Islet precursor cell (in vitro differentiated cells): ENCODE measurements at places on chromosomes 5 and 9.

DNA sequence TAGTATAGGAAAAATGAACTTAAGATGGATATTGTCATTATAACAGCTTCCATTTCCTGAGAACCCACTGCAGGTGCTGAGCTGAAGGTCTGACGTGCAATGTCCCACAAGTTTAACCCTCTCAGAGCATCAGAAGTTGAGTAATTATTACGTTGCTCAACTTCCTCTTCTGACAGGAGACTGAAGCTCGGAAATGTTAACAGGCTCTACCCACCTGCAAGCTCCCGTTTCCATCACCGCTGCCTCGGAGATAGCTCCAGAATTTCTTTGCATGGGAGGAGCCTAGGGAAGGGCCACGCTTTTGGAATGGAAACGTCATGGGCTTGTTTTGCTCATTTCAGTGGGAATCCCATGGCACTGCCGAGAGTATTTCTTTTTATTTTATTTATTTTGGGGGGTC, 1.0 kb upstream of the NTMT1 start:
- no peak for DNase-seq

GRCh38 chr9:120394058-120394669, 185.8 kb downstream of the CDK5RAP2 start:
- DNase-seq: no peak

- DNase-seq: no peak
Measured at GRCh38 chr5:109935833-109936490, 246.2 kb downstream of the MAN2A1 start.

DNA sequence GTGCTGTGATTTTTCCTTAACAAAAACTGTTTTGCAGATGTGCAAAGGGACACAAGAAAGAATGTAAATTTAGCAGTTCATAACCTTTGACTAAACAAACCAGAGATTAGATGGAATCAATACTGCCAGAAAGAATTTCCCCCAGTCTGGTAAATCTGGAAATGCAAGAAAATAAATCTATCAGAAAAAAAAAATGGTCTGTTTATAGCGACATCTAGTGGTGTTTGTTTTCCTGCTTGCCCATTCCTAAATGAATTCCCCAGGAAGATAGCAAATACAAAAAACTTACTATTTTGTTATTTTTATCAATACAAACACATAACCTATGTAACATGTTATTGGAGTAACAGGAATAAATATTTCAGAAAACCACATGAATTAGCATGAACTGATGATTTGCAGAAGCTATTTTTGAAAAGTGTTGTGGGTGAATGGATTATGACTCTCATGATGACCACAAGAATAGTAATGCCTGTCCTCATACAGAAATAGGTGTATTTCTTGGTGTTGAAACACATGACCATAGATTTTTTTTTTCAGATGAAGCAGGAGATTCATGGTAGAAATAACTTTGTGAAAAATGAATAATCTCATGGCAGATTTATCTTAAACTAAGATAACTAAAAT, 1703.8 kb downstream of the MAT2B start:
- DNase-seq: no peak

DNA sequence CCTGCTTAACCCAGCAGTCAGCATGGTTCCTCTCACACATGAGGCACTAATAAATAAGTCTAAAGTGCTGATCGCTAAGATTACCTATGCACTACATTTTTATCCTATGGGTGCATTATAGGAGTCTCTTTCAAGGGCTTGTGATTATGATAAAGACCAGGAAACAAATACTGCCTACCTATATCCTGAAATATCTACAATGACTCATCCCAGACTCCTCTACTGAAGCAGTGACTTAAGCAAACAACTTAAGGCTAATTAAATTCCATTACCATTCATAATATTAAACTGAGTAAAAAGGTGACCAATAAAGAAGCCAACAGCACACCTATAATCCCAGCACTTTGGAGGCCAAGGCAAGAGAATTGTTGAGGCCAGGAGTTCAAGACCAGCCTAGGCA, 338.4 kb downstream of the DNAH5 start:
- no peak for DNase-seq

DNA sequence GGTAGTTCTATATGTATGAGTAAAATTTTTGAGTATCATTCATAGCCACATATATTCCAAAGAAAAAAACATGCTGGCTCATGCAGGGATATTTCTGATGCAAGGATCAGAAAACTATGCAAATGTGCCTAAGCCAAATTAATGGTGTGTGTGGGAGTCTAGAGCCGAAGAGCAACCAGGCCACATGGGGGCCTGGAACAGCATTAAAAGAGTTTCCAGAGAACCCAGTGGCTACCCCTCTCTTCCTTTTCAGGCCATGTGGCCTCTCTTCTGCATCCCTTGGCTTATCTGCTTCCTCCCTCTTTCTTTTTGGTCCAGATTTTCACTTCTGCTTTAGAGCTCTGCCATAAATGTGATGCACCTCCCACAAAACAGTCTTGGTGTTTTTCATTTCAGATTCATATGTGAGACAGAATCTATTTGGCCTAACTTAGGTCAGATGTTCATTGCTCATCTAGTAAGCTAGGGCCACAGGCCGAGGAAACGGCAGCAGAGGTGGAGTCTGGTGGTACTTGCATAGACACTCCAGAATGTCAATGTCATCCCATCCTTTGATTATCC, 300.0 kb downstream of the SH3GL2 start:
- no peak for DNase-seq

- no peak for DNase-seq
Measured at GRCh38 chr9:117783828-117784227, 79.6 kb downstream of the TLR4 start.

DNA sequence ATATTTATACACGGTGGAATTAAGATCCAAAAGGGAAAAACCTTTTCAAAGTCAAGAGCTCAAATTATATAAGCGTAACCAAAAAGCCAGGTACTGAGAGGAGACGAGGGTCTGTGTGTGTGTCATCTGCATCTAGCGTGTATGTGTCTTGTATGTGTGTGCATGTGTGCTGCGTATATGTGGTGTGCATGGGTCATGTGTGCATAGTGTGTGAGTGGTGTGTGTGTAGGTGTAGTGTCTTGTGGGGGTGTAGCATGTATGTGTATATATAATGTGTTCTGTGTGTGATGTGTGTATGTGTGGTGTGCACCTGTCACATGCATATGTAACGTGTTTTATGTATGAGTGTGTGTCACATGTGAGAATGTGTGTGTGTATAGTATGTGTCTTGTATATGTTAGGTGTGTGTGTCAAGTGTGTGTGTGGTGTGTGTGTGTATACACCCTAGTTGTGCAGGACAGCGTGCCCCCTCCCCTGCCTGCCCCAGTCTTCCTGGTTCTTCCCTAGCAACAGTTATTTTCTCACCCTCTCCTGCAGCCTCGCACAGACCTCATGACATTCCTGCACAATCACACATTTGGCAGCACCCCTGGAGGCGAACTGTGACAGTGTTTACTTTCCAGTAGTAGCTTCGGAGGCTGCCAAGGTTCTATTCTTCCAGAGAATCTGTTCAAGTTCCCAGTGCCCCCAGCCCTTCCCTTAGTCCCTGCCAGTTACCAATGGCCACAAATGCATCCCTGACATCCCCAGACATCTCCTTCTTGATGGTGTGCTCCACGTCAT, 27.1 kb upstream of the TNIP1 start:
- DNase-seq: no peak

- no peak for DNase-seq
Measured at GRCh38 chr9:112439171-112439570, 47.5 kb upstream of the KIAA1958 start.

DNA sequence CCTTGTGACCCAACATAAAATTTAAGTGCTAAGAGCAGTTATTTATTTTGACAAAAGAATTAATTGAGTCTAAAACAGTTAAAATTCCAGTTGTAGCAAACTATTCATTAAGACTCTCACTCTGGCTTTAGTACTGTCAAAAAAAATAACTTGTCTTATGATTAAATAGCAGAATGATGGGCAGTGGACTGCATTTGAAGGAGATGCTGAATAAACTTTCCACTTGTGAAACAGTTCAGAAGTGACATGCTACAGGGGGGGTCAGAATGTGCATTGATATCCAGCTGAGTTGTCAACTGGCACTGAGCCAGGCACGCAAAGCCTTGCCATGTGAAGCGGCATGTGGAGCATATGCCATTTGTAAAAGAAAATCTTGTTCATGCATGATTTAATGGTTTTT, 76.0 kb downstream of the FCHO2 start:
- DNase-seq: no peak

DNA sequence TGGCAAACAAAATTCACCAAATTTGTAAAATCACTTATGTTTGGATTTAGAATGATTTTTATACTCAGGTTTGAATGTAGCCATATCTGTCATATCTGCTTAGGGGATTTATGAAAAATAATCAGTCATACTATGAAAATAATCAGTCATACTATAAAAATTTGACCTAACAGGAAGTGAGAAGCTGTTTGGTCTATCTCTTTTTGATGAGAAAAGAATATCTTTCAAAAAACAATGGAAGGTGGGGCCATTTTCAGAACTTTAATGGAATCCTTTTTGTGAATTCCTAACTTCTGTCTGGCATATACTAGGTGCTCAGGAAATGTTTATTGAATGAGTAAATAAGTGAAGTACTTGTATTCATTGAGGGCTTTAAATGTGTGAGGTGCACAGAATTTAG, 70.1 kb downstream of the CWC27 start:
- DNase-seq: no peak

DNA sequence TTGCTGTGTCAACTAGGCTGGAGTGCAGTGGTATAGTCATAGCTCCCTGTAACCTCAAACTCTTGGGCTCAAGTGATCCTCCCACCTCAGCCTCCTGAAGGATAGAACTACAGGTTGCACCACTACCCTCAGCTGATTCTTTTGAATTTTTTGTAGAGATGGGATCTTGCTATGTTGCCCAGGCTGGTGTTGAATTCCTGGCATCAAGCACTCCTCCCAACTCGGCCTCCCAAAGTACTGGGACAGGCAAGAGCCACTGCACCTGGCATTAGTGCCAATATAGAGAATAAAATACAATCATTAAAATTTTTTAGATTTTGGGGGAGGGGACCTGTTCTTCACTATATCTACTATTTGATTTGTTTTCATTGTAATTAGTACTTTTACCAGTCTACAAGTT, 15.4 kb downstream of the PPIP5K2 start:
- no peak for DNase-seq

GRCh38 chr5:123671711-123672456, 159.9 kb downstream of the CSNK1G3 start:
- DNase-seq: no peak

GRCh38 chr5:127962491-127962890, 121.1 kb upstream of the SLC12A2 start:
- DNase-seq: no peak

GRCh38 chr5:59282726-59283125, 610.8 kb downstream of the PDE4D start:
- no peak for DNase-seq

GRCh38 chr9:126216826-126217225, 109.8 kb upstream of the MVB12B start:
- no peak for DNase-seq

GRCh38 chr5:163908253-163908652, 402.8 kb downstream of the MAT2B start:
- DNase-seq: no peak

DNA sequence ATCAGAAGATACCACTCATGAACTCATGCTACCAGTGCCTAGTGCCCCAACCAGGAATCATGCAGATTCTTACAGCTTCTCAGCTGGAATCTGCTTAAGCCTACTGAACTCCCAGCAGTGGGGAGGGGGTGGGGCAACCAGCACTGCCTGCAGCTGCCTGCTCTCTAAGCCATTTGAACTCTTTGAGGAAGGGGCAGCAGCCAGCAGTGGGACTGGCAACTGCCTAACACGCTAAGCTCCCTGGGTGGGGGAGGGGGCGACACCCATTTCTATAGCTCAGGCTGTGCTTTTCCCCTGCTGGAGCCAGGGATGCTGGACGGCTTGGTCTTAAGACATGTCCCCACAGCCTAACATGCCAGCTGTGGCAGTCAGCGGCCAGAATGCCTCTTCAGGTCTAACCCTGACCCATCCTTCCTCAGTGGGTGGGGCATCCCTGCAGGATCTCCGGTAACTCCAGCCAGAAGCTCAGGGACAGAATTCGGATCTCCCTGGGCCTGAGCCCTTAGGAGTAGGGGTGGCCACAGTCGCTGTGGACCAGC, 889.7 kb downstream of the CDH9 start:
- DNase-seq: peak; percentile 51

DNA sequence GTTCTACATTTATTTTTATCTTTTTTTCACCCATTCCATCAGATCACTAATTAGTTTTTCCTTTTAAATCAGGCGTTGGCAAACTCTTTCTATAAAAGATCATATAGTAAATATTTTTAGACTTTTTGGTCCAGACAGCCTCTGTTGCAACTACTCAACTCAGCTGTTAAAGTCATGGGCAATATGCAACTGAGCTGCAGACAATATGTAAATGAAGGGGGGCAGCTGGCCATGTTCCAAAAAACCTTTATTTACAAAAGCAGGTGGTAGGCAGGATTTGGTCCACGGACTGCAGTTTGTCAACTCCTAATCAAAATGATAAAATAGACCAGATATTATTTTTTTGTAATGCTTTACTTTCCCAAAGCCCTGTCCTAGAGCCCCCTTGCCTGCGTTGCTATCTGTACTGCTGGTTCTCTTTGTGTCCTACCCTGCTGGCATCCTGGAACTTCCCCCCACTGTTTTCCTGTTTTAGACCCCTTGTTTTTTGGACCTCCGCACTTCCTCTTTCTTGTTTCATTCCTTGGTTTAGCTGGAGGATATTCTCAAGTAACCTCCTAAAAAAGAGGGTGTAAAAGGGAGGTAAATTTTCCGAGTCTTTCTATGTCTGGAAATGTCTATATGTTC, 24.7 kb upstream of the TNFSF8 start:
- no peak for DNase-seq

DNA sequence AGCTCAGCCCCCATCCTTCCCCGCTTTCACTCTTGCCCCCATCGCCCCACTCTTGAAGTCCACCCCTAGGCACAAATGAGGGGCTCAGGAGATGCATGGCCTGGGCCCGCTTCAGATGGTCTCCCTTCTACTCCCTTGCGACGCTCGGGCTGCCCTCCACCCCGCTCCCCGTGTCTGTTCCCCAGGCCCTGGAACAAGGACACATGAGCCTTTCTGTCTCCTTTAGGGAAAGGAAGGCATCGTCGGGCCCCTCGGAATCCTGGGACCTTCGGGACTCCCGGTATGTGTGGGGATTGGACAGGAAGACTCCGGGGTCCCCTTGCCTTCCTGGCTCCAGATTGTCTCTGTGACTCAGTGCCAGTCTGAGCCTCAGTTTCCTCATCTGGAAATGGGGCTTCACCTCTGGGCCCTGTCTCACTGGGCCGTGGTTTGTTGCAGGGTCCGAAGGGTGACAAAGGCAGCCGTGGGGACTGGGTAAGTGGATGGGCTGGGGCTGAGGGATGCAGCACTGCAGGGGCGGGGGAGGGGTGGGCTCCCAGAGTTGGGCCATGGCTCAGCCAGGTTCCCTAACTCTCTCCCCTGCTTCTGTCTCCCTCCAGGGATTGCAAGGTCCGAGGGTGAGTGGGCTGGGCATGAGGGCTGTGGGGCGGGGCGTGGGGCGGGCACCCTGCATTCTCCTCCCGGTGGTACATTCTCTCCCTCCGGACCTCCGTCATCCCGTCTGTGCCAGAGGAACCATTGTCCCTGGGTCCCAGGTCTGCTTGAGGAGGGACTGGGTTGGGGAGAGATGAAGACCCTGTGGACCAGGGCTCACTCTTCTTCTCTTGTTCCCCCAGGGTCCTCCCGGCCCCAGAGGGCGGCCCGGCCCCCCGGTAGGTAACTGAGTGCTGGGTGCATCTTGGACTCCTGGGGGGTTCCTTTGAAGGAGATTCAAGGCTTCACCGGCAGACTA, 21.8 kb upstream of the ORM1 start:
- DNase-seq: peak; percentile 43

- no peak for DNase-seq
Measured at GRCh38 chr5:9466697-9467096, 79.2 kb downstream of the SEMA5A start.

- DNase-seq: no peak
Measured at GRCh38 chr5:16549491-16550206, 67.1 kb downstream of the RETREG1 start.
